ENCODE measurements at places on chromosomes 4 and X. TPM values are rescaled to one million over a fixed set of nuclear protein-coding genes. Genes with fewer than 3 reads are reported as not detected.

TRPC3 gene
- total RNA-seq = 0.52 TPM

- no peak for DNase-seq
Observed at GRCh38 chr4:185381288-185382196, 14.2 kb downstream of the LRP2BP start.

DNA sequence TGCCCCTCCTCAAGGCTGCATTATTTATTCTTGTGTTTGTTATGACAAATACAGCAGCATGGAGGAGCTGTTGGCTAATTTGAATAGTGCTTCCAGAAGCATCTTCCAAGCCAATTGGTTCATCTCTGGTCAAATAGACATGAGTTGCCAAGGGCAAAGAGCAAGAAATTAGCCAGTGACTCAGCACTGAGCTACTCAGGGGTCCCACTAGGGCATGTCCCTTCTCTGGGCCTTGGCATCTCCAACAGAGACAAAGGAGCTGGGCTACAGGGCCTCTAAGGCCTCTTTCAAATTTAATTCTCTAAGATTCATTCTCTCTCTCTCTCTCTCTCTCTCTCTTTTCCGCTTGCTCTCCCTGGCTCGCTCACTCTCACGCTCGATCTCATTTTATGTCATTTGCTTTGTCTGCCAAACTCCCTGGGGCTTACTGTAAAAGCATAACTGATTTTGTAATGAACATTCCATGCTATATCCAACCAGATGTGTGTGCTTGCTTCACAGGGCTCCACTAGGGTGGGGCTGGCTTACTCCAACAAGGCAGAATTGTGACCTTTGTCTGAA lies 86.7 kb upstream of the MAGEA4 start:
- no peak for DNase-seq

- no peak for DNase-seq
Observed at GRCh38 chrX:68432648-68433047, 647 bp downstream of the OPHN1 start.

GRCh38 chr4:26573389-26573794 lies 10.5 kb upstream of the TBC1D19 start:
- DNase-seq = no peak

GRCh38 chr4:42843694-42844093 lies 48.8 kb upstream of the GRXCR1 start:
- DNase-seq = no peak

- peak; percentile 63 for DNase-seq
Observed at GRCh38 chr4:142700531-142700930, 145.6 kb downstream of the INPP4B start.

S100P gene
- total RNA-seq = not detected

GRCh38 chr4:26058537-26058936 lies 144.5 kb downstream of the SMIM20 start:
- no peak for DNase-seq

DNA sequence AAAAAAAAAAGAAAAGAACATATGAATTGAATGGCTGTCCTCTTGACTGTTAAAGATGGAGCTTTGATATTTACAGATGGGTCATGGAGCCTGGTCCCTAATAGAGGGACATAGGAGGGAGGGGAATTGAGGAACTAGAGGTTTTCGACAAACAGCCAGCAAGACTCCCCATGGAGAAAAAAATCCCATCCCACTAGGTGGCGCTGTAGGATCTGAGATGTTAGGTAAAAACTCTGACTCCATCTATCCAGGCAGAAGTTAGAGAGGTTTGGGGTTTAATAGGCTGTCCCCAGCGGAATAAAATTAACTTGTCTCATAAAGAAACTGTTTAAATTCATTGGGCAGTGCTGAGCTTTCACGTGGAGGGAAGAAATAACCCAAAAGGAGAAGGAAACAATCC lies 45.9 kb downstream of the HMGB2 start:
- peak; percentile 43 for DNase-seq

DNA sequence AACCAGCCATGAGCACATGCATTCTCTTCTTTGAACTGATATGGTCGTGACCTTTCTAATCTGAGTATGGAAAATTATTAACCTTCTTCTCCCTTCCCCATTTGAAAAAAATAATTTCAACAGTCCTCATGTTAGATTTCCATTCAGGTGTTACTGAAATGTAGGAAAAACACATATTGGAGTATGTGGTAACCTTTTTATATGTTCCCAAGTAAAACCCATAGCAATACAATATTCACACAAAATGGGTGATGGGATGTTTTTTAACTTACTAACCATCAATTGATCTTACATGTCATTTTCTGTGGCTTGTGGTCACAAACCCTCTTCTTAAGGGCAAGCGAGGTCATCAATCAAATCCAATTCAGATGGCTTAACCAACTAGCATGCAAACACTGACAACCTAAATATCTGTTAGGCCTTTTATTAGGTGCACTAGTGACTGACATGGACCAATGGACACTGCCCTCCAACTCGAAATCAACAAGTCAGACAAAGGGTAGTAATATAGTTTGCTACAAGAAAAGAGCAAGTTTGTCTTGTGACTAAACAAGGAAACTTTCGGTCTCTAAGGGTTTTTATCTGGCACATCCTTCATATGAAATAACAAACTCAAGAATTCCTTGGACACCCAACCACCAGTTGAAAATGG lies 74.3 kb downstream of the CAMK2D start:
- DNase-seq = peak; percentile 32

VCX gene
- total RNA-seq = not detected

GRCh38 chr4:175790083-175790482 lies 22.0 kb downstream of the GPM6A start:
- DNase-seq = no peak

- DNase-seq = no peak
Observed at GRCh38 chr4:126794363-126794762, 838.4 kb upstream of the INTU start.

ADH1B gene
- total RNA-seq = not detected

- no peak for DNase-seq
Observed at GRCh38 chr4:139555705-139556070, 331 bp downstream of the SETD7 start.

GPAT3 gene
- 2.4 TPM for total RNA-seq

CLNK gene
- 0.67 TPM for total RNA-seq

GRCh38 chrX:153645921-153646488 lies 998 bp upstream of the DUSP9 start:
- DNase-seq = no peak

DNA sequence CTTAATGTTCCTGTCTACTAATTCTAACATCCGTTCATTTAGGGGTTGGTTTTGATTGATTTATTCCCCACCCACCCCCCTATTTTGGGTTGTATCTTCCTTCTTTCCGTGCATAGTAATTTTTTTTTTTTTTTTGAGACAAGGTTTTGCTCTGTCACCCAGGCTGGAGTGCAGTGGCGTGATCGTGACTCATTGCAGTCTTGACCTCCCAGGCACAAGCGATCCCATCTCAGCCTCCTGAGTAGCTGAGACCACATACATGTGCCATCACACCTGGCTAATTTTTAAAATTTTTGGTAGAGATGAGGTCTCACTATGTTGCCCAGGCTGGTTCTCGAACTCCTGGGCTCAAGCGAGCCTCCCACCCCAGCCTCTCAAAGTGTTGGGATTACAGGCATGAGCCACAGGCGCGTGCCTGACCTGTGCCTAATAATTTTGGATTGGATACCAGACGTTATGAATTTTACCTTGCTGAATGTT lies 79.9 kb downstream of the ZFX start:
- DNase-seq = no peak

DNA sequence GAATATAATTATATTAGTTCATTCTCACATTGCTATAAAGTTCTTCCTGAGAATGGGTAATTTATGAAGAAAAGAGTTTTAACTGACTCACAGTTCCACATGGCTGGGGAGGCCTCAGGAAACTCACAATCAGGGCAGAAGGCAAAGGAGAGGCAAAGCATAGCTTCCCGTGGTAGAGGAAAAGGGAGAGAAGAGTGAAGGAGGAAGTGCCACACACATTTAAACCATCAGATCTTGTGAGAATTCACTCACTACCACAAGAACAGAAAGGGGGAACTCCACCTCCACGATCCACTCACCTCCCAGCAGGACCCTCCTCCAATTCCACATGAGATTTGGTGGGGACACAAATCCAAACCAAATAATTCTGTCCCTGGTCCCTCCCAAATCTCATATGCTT lies 773.4 kb upstream of the INTU start:
- DNase-seq = no peak

COQ2 gene
- total RNA-seq = 3.9 TPM

DNA sequence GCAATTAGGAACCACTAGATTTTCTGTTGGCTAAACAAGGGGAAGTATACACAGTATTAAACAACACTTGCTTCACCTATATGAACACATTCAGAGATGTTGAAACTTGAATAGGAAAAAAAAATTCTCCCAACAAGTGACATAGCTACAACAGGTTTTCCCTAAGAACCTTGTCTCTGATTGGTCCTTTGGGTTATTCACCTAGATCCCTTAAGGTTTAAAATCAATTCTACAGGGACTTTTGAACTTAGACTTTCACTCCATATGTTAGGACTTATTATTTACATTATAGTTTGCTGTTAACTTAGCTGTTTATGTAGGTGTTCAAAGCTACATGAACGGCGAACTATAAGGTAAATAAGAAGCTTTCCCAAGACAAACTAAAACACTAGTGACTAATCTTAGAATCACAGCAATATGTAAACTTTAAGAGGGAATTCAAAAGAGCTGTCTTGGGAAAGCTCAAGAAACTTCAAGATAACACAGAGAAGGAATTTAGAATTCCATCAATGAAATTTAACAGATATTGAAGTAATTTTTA lies 72.2 kb upstream of the ZXDB start:
- no peak for DNase-seq

FGG gene
- not detected for total RNA-seq

DNA sequence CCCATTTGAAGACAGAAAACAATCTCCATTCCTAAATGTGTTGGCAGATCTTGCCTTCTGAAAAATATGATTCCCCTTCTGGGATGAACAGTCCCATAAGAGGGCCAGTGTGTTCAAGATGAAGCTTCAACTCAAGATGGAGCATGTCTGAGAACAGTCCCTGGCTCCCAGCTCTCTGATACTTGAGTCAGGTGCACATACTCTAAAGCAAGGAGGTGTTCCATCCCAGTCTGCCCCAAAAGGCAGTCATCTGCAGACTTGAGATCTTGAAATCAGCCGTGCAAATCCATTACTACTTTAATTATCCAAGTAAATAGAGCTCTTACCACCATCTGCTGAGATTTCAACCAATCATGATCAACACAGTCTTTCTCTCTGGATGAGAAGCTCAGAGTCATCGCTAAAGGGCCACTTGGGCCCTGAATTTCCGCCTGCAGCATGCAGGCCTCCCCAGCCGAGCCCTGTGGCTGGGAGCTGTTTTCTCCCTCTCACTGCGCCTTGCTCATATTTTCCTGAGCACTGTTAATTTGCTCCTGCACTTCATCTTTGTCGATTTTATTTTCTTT lies 22.2 kb downstream of the CCDC149 start:
- no peak for DNase-seq

PLP2 gene
- total RNA-seq = 141 TPM

- no peak for DNase-seq
Observed at GRCh38 chrX:142095651-142096245, 109.3 kb downstream of the MAGEC2 start.

- DNase-seq = no peak
Observed at GRCh38 chr4:10354225-10354624, 103.0 kb downstream of the ZNF518B start.

CTAG1B gene
- not detected for total RNA-seq

BEX2 gene
- 25.7 TPM for total RNA-seq

- DNase-seq = no peak
Observed at GRCh38 chr4:79082997-79083396, 143.8 kb upstream of the PAQR3 start.

DNA sequence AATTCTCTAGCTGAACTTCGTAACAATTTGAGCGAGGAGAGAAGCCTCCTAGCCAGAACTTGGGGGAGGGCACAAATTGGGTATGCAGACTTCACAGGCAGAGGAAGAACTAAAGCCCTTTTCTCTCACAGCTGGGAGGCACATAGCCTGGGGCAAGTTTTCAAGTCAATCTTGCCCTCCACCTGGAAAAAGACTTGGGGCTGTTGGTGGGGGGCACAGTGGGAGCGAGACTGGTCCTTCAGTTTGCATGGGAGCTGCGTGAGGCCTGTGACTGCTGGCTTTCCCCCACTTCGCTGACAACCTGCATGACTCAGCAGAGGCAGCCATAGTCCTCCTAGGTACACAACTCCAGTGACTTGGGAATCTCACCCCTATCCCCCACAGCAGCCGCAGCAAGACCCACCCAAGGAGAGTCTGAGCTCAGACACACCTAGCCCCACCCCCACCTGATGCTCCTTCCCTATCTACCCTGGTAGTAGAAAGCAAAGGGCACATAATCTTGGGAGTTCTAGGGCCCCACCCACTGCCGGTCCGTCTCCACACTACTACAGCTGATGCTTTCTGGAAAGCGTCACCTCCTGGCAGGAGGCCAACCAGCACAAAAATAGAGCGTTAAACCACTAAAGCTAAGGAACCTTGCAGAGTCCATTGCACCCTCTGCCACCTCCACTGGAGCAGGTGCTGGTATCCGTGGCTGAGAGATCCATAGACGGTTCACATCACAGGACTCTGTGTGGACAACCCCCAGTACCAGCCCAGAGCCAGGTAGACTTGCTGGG lies 160.8 kb downstream of the CBLL2 start:
- DNase-seq = no peak

DNA sequence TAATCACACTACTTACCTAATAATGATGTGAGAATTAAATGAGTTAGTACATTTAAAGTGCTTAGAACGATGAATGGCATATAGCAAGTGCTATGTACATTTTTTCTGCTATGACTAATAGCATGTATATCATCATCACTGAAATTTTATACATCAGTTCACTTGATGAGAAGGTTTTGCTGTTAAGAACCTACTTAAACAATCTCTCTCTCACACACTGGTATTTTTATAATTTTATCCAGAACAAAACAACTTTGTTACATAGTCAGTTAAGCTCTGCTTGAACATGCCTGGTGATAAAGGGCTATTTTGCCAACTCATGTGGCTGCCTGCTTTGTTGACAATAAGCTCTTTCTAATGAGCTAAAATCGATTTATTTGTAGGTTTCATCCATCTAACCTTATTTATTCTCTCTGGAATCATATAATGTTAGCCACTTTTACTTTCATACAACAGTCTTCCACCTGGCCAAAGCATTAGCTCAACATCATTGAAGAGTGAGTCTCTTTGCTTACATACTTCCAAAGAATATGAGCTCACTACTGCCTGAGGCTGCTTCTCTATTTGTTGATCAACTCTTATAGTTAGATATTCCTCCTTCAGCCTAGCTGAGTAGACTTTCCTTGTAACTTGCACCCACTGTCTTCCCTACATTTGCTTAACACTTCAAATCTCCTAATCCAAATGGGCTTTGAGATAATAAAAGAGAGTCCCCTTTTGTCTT lies 372.7 kb upstream of the BOD1L1 start:
- DNase-seq = no peak

ADH1C gene
- total RNA-seq = not detected

KCNE5 gene
- total RNA-seq = not detected

GRCh38 chrX:65900850-65901844 lies 138.7 kb downstream of the VSIG4 start:
- no peak for DNase-seq
